ENCODE measurements at places on chromosomes 1 and 21.

- peak; percentile 10 for DNase-seq
These were observed 51.4 kb upstream of the LRIG2 start for GRCh38 chr1:113021430-113022085.

DNA sequence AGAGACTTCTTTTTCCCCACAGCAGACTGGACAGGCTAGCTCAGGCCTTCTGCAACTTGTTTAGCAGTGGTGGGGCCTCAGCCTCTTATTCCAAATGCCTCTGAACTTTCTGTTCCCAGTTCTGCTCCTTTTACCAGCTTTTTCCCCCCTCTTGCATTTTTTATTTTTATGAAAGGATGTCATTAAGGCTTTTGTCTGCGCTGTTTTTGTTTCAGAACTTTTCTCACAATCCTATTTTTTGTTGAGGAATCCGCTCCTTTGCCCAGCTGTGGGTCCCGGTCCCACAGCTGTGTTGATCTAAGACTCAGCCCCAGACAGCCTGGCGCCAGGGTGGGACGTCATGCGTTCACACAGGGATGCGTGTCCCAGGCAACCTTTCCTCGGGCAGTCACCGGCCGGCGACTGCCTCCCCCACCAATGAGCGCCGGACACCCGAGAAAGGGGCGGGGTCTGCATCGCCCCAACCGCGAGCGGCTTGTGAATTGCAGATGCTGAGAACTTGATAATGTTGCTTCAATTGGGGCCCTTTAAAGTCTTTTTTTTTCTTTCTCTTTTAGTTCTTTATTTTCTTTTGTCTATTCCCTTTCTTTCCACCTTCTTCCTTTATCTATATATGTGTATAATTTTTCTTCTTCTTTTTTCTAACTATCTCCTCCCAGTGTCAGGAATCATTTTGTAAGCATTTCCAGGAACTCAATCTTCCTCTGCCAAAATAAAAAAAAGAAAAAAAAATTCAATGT, 3.0 kb upstream of the ID3 start:
- peak; percentile 94 for DNase-seq

GRCh38 chr1:170518965-170519364, 13.0 kb upstream of the GORAB start:
- no peak for DNase-seq

DNA sequence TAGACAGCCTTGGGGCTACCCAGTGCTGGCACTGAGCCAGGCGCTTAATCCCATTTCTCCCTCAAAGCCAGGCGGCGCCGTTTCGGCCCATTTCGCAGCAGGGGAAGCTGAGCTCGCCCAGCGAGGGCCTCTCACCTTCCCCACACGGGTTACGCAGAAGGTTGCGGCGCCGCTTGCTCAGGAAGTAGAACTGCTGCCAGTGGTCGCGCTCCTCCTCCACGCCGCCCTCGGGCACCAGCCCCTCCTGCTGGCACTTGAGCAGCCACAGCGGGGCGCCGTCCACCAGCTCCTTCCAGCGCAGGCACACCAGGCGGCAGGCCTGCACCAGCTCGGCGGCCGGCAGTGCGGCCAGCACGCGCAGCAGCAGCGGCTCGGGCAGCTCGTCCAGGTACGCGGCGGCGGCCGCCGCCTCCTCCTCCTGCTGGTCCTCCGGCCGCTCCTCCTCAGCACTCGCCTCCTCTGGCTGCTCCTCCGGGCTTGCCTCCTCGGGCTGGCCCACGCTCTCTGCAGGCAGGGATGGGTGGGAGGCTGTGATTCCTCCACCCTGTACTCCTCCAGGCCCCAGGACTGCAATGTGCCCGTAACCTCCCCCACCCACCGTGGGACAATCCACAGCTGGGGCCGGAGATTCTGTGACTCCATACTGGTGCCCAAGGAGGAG, 3.8 kb downstream of the FBXO2 start:
- peak; percentile 32 for DNase-seq

DNA sequence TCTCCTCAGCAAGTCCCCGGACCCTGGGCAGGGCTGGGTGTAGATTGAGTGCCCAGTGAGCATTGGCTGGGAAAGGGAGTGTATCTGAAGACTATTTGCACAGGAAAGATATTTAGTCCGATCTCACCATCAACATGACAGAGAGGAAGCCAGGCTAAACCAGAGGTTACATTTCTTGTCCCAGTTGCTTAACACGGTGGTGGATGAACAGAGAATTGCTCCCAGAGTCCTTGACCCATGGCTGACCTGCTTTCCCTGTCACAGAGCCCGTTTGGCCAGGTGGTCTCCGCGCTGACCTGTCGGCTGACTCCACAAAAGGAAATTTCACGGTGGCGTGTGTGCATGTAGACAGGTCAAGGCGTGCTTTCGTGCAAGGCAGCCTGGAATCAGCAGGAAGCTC, 83.5 kb downstream of the BEND5 start:
- no peak for DNase-seq

DNA sequence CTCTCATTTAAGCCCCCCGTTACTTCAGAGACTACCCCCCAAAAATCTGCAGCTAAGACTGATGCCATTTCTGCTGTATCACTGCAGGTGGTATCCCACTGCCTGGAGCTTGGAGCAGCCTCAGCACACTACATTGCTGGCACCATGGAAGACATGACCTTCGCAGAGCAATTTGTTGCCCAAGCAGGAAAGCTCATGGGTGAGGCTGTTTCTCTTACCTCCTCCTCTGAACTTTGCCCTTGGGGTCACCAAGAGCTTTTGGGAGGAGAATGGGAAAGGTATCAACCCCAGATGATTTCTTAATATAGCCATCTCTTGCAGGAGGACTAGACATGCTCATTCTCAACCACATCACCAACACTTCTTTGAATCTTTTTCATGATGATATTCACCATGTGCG, 2.0 kb downstream of the HSD11B1 start:
- DNase-seq, result no peak

DNA sequence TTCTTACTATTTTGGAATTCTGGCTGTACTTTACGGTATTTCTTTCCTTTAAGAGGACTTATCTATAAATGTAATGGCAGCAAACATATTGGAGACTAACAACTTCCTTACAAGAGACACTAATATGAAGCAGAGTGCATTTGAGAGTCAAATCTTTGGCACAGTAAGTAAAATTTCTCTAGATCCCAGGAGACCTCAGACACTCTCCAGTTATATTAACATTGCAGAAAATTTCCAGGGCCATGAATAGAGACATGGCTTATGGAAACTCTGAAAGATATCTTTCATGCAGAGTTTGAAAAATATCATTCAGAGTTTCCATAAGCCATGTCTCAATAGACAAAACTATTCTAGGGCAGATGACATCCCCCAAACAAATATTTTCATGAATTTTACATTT, 51.2 kb downstream of the IL23R start:
- DNase-seq, result no peak

DNA sequence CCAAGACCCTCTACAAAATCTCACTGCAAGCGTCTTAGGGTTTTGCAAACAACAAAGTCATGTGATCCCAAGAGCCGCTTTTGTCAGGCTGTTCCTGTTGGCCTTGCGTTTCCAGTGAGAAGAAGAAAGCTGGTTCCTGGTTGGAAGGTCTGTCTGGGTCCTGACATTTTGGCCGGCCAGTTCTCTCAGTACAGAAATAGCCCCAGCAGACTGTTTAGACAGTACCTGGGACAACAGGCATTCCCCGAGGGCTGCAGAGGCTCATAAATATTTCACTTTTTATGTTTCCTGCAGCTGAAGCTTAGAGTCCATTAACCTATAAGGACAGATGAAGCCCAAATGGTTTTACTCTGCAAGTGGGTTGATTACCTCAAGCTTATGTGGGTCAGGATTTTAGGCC, 8.6 kb downstream of the GPR137B start:
- DNase-seq, result no peak

DNA sequence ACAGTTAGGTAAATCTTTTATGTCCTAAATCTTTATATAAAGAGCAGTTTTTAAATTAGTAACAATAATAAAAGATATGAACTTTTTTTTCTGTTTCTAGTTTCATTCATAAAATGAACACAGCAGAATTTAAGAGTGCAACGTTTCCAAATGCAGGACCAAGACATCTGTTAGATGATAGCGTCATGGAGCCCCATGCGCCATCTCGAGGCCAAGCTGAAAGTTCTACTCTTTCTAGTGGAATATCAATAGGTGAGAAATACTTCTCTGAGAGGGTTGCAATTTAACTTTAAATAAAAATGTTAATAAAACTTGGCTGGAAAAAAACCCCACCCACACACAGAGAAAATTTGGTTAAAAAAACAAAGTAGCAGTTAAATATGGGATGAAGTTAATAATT, 15.0 kb upstream of the ANGPTL1 start:
- no peak for DNase-seq

- no peak for DNase-seq
These were observed 77.5 kb upstream of the HMCN1 start for GRCh38 chr1:185656663-185657062.

DNA sequence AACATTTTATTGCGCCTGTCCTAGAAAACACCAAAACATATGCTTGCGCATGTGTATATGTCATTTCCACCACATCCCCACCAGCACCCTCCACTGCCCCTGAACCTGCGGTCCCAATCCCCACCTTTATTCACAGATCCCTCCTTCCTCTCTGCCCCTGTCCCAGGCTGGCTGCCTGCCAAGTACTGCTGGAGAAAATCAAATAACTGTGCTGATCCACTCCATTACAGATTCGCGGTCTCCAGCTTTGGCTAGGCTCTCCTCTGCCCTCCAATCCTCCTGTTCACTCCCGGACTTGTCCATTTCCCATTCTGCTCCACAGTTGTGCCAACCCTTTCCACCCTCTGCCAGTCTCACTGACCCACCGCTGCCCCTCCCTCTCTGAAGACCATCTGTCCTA, 59.3 kb upstream of the GJB5 start:
- peak; percentile 82 for DNase-seq

- no peak for DNase-seq
These were observed 4.6 kb downstream of the MIB2 start for GRCh38 chr1:1619917-1620361.

GRCh38 chr1:152047413-152047729, 10.6 kb upstream of the S100A11 start:
- DNase-seq, result no peak

- no peak for DNase-seq
These were observed 1442.6 kb upstream of the B3GALT2 start for GRCh38 chr1:194629011-194629410.

DNA sequence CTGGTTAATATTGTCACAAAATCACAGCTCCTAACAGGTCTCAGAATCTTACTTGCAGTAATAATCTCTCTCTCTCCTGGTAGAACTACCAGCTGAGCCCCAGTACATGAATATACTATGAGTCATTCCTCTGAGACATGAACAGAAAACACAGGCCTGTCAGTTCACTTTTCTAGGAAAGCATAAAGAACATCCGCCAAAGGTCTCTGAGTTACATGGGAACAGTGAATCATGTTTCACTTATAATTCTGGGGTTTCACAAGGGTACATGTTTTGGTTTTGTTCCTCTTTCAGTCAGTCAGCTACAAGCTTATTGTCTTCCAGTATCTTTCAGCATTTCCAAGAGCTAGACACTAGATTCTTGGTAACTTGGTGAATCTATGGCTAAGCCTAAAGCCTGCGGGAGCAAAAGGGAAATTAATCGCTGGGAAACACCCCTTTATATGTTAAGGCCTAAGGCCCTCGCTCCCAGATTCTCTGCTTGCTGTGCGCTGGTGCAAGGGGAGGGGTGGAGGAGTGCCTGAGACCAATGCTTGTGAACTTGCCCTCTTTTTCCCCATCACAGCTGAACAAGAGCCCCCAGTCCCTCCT, 31.7 kb downstream of the IFNGR2 start:
- DNase-seq, result no peak

GRCh38 chr1:208088319-208088718, 155.9 kb downstream of the PLXNA2 start:
- DNase-seq, result no peak

DNA sequence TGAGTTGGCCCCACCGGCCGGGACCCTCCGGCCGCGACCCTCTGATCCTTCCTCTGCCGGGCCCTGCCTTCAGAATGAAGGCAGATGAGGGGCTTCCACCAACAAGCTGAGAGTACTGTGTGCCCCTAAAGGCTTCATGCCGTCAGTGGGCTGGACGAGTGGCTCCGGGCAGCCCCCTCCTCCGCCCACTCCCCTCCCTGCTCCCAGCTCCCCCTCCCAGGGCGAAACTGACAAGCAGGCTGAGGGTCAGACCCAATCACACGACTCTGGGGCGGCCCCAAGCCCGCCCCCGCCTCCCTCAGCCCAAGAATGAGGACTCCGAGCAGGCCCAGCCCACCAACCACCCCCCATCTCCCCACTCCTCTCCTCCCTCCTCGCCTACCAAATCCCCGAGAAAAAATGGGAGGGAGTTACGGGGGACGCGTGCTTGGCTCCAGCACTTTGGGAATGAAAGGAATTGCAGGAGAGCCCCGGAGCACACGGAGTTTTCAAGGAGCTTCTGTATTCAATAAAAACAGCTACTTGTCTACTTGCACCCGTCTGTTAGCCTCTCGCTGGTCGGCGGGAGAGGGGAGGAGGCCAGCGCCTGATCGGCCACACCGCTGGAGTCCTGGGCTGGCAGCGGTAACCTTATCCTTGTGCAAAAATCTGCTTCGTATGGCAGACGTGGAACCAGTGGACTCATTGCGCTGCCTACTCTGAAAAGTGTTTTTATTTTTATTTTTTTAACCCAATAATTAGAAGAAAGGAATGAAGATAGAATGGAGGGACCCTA, at the start of gene COL11A1:
TSS of gene COL11A1 (minus strand) at position 147 of the 775 bp plus-strand sequence. CDS start 344 bp downstream, outside the sequence.
- no peak for DNase-seq

DNA sequence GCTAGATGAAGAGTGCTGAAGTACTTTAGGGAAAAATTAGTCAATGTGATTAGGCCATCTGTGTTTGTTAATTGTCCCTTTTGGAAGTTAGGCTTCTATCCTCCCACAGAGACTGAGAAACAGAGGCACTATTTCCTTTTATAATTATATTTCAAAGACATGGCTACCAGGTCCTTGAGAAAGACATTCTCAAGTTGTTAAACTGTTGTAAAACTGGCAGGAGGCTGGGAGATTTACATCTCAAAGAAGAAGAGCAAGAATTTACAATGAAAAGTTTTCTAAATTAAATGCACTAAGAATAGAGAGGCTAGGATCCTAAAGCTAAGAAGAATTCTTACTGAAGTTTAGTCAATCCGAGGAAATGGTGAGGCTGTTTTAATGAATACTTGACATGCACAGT, 74.0 kb upstream of the BRINP3 start:
- DNase-seq, result no peak

GRCh38 chr1:117754061-117754969, 148.5 kb downstream of the TENT5C start:
- peak; percentile 67 for DNase-seq

GRCh38 chr1:151990058-151990855, 3.4 kb downstream of the S100A10 start:
- DNase-seq, result no peak

- DNase-seq, result no peak
These were observed 95.1 kb downstream of the ST3GAL3 start for GRCh38 chr1:43802356-43802980.

Measured in NCI-H345 (cell line).